Activated T-helper 1 cell treated with anti-CD3 and anti-CD28 coated beads, Interleukin-12 subunit alpha, Interleukin-12 subunit beta, Interleukin-2, Interleukin-4 antibody, amounts not matched to agents 30 ng/mL and 10 ng/mL and 1 ng/mL, durations not matched to agents 14 hours and 24 hours and 36 hours (primary cell): ENCODE measurements at places on chromosomes 2 and 18. TPM values are rescaled to one million over a fixed set of nuclear protein-coding genes. Genes with fewer than 3 reads are reported as not detected.

Gene ALPI
- not detected in 2 replicates for total RNA-seq

- DNase-seq, result no peak
Observed at GRCh38 chr18:59301929-59302328, 16.5 kb downstream of the CPLX4 start.

DNA sequence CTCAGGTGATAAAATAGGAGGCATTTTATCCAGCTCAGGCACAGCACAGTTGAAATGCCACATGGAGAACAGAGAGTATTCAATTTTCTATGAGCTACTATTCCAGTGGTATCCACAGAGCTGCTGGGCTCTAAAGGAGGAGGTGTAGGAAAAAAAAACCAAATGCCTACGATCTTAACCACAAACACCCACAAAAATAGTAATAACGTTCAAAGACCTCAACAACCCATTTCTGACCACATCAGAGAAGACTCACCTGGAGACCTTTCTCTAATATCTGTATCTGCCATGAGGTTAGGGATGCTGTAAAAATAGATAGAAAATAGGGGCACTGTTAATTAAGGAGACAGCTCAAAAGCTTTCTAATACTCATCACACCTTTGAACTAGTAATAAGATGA, 294.6 kb upstream of the PARD3B start:
- no peak for DNase-seq

DNA sequence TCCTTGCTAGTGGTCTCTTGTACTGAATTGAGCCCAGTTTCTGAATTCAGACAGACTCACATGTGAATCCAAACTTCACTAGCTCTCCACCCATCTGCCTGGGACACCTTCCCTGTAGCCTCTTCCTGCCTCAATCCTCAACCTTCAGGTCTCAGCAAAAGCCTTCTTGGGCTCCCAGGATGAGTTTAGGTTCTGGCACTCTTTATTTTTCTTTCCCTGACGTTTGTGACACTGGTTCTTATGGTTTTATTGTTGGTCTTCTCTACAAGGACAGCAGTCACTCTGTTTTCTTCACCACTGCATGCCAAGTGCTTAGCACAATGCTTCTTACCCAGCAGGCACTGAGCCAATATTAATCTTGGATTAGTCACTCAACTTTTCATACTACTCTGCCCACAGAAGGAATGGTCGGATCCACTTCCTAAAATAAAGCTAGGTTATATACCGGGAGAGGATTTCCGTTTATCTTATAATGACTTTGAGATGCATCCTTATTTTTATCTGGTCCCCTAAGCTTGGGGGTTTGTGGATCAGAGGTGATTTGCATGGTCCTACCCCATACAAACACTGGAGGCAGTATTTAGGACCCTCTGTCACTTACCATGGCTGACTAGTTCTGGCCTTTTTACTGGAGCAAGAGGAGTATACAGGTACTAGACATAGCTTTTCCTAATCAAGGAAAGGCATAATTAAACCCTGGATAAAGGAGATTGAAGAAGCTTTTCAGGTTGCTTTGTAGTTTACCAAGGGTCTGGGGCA, 186.3 kb downstream of the MYCN start:
- no peak for DNase-seq

GRCh38 chr2:157631861-157632260, 3.2 kb upstream of the ACVR1C start:
- no peak for DNase-seq

Gene SCYGR4
- total RNA-seq, result not detected in 2 replicates

DNA sequence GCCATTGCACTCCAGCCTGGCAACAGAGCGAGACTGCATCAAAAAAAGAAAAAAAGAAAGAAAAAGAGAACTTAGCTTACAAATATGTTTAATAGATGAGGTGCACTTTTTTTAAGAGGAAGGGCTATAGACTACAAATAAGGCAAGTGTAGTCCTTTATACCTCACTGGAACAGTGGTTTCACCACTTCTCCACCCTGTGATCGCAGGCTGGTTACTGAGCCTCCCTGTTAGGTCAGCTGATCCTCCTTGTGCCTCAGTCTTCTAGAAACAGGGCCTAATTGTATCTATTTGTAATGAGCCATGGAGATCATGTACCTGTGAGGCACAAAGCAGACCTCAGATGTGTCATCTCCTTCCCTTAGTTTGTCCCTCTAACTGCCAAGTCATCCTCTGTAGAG, 4.5 kb downstream of the CXCR2 start:
- DNase-seq, result no peak

GRCh38 chr2:240998995-240999791, 775 bp downstream of the SNED1 start:
- no peak for DNase-seq

GRCh38 chr18:79945118-79946042, 6.1 kb downstream of the SLC66A2 start:
- no peak for DNase-seq

Gene ING5
- 50.1 and 57.5 TPM in 2 replicates for total RNA-seq

Gene XPO1
- 213 and 215 TPM in 2 replicates for total RNA-seq

DNA sequence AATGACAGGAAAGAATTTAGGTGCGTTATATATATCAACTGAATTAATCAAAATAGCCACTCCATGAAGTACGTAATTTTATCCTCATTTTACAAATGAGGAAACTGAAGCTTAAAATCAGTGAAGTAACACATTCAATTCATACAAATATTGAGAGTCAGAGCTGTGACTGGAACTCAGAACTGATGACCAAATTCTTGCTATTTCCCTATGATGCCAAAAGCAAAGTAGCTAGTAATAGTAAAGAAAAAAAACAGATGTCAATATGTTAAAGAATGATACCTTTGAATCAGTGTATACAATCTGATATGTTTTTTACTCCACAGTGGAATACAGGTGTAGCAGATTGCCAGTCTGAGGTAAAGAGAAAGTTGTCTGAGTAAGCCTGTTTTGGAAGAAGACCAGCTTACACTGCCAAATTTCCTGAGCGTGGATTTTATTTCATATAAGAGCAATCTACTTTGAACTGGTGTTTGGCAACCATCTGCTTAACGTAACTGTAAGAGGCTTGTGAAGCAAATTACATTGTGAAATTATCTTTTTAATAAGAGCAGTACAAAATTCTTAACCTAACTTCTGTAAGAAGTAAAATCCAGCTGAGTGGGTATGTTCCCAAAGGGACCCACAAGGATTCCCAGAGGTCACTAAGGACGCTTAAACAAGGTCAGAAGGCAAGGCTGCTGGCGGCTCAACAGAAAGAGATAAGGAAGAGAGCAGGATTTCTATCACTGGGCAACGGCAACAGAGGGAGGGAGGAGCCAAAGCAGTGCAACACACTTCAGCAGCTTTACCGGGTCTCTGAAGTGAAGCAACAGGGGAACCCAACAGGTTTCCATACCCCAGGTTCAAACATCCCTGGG, 85.6 kb downstream of the IKZF2 start:
- no peak for DNase-seq

Gene CFLAR
- 457 and 480 TPM in 2 replicates for total RNA-seq

Gene SLC14A1
- 0.10 and 0.49 TPM in 2 replicates for total RNA-seq

DNA sequence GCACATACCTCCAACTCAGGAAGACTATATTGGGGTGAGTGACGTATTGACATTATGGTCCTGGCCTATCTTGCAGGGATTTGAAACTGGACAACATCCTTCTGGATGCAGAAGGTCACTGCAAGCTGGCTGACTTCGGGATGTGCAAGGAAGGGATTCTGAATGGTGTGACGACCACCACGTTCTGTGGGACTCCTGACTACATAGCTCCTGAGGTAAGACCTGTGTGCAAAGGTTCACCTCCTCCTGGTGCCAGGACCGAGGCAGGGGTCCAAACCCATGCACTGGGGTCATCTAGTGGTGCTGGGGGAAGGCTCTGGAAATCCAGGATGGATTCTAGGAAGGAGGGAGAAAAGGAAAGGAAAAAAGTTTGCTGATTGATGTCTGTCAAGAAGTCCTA, 152.2 kb upstream of the EPAS1 start:
- DNase-seq, result no peak

Gene CYP27C1
- total RNA-seq, result not detected in 2 replicates

Gene ALK
- total RNA-seq, result not detected in 2 replicates

Gene SEMA4F
- total RNA-seq, result 2.4 and 3.2 TPM in 2 replicates

Gene KHK
- 12.2 and 12.4 TPM in 2 replicates for total RNA-seq

DNA sequence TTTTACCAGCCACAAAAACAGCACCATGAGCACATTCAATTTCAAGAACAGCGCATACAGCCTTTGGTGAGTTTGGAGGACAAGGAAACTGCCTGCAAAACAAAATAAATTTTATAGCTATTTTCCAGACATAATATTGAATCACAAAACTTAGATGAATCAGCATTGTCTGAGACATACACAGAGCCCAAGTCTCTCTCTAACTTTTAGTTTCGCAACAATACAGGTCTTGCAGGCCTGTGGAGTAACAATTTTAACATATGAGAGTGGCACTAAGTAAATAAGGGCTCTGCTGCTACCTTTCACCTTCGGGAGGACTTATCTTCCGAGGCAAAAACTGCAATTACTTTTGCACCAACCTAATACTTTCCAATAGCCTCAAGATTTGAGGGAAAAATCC, 56.1 kb upstream of the PEX13 start:
- DNase-seq, result no peak

DNA sequence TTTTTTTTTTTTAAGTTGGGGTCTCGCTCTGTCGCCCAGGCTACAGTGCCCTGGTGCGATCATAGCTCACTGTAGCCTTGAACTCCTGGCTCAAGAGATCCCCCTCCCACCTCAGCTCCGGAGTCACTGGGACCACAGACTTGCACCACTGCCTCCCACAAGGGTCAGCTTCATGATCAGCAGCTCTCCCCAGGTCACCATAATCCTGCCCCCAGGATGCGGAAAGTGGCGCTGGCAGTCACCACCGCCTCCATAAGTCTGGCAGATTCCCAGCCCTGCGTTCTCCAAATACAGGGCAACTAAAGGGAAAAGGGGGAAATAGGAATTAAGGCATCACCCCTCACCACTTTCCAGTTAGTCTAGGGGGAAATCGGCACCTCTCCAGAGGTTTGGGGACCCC, 5.2 kb upstream of the ARID5A start:
- no peak for DNase-seq

DNA sequence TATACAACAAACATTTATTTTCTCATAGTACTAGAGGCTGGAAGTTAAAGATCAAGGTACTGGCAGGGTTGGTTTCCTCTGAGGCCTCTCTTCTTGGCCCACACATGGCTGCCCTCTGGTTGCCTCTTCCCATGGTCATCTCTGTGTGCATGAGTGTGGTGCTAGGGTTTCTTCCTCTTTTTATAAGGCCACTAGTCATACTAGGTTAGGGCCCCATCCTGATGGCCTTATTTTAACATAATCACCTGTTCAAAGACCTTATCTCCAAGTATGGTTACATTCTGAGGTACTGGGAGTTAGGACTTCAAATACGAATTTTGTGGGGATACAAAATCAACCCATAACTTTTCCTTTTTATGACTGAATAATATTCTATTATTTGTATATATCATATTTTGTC, 4.8 kb upstream of the RIOK3 start:
- DNase-seq, result no peak

Gene GPR45
- not detected in 2 replicates for total RNA-seq

DNA sequence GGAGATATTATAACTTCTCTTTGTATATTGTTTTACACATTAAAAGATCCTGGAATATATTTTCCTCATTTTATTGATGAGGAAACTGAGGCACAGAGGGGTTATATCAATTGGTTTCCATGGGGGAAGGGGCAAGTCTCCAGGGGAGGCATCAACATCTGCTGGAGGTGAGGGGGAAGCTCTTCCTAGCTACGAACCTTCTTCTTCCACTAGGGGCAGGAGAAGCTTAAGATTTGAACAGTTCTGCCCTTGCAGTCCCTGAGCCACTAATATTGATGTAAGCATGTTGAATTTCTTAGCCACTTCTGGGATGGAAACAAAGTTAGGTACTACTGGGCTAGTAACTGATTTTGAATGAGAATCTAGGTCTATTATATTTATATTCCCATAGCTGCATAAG, 140.1 kb upstream of the AQP4 start:
- DNase-seq, result no peak

Gene FEV
- total RNA-seq, result not detected in 2 replicates

DNA sequence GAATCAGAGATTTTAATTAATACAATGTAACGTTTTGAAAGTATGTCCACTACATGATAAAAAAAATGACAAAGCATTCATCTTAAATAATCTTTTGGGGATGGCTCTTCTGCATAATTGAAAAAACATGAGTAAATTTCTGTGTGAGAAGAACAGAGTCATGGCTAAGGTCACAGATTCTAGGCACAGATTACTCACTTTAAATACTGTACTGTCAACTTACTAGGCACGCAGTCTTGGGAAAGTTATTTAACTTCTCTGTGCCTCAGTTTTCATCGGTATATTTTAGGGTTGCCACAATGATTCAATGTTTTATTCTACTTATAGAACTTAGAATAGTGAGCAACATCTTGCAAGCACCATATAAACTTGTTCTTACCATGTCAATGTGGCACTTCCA, 49.2 kb downstream of the TMEFF2 start:
- DNase-seq, result no peak

Gene MEP1B
- total RNA-seq, result 0.20 TPM in 1 of 2 replicates, not detected in the other

DNA sequence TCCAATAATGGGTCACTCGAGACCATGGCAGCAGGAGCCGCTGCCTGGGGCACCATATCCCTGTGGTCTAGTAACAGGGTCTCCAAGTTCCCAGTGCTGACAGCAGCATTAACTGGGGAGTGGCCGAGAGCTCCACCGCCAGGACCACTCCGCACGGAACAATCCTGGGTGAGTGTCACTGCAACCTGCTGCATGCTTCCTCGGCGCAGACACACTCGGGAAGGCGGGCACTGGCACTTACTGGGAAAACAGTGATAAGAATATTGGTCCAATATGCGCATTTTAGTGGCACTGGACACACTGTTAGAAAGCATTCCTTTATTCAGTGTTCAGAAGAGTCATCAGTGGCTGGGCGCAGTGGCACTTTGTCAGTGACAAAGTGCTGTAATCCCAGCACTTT, 29.7 kb downstream of the FAM228A start:
- no peak for DNase-seq

GRCh38 chr2:68195096-68195495, 37.4 kb downstream of the PNO1 start:
- DNase-seq, result no peak

Gene PIEZO2
- not detected in 2 replicates for total RNA-seq

DNA sequence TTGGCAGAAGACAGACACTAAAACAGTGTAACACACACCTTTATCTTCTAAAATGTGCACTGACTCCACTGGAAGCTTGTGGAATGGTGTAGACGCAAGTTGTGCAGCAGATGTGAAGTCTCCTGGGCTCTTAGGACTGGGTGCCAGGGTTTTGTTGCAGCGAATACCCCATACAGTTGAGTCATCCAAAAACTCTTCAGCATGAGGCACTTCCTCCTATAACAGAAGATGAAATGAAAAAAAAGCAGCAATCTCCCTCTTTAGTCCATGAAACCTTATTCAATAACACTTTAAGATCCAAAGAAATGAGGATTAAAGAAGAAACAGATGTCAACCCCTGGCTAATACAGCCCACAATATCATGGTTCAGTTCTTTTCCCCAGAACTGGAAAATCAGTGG, 22.2 kb downstream of the BUB1 start:
- DNase-seq, result no peak

Gene DUSP2
- total RNA-seq, result 494 and 500 TPM in 2 replicates

Gene DSG1
- total RNA-seq, result not detected in 2 replicates

Gene SLC16A14
- total RNA-seq, result 3.1 and 3.3 TPM in 2 replicates

- DNase-seq, result no peak
Observed at GRCh38 chr2:60525899-60526298, 27.6 kb downstream of the BCL11A start.

Gene TRAPPC8
- 36.7 and 41.6 TPM in 2 replicates for total RNA-seq
